Mesendoderm (in vitro differentiated cells): ENCODE measurements at places on chromosomes 16 and 17.

- no peak for DNase-seq
Observed at GRCh38 chr16:69769404-69769803, 7.3 kb downstream of the WWP2 start.

- no peak for DNase-seq
Observed at GRCh38 chr17:58353389-58353825, 1.4 kb upstream of the SUPT4H1 start.

DNA sequence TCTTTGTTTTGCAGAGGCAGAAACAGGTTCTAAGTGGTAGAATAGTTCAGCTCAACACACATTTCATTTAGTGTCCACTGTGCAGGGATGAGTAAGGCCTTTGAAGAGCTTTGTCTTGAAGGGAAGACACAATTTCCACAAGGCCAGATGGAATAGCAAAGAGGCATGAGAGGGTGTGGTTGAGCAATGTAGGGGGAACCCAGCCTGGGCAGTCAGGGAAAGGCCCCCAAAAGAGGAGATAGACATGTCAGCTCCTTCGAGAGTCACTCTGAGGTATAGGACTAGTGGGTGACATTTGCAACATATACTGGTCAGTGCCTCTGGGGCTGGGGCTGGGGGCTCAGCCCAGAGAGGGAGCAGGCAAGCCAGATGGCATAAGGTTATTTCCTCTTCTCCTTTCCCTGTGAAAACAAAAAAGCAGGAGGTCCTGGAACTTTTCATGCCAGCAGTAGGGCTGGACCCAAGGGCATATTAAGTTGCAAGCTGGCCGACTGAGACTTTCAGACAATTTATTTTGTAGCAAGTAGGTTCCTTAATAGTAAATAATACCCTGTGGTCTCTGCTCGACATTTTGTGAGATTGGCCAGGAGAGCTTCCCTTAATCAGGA lies 7.1 kb downstream of the ALKBH5 start:
- DNase-seq: no peak

DNA sequence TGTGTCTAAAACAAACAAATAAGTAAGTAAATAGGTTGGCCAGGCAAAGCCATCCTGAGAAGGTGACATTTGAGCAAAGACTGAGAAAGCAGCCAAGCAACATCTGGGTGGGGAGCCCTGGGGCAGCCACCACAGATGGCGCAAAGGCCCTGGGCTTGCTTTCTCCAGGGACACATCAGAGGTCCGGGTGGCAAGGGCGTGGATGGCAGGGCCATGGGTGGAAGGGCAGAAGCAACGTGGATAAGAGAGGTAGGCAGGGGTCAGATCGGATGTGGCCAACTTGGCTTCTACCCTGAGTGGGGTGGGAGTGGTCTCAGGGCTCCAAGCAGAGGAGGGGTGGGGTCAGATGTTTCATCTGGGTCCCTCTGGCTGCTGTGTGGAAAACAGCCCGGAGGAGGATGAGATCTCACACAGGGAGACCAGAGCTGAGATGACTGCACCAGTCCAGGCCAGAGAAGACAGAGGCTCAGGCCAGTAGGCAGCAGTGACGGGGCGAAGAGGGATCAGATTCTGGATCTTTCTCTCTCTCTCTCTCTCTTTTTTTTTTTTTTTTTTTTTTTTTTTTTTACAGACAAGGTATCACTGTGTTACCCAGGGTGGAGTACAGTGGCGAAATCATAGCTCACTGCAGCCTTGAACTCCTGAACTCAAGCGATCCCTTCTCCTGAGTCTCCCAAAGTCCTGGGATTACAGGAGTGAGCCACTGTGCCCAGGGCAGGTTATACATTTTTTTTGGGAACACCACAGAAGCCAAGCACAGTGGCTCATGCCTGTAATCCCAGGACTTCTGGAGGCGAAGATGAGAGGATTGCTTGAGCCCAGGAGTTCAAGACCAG lies 6.1 kb upstream of the SPN start:
- peak; percentile 44 for DNase-seq

- DNase-seq: peak; percentile 73
Observed at GRCh38 chr16:78244131-78244895, 144.9 kb downstream of the WWOX start.

- no peak for DNase-seq
Observed at GRCh38 chr17:27818401-27819105, 18.2 kb upstream of the NOS2 start.

DNA sequence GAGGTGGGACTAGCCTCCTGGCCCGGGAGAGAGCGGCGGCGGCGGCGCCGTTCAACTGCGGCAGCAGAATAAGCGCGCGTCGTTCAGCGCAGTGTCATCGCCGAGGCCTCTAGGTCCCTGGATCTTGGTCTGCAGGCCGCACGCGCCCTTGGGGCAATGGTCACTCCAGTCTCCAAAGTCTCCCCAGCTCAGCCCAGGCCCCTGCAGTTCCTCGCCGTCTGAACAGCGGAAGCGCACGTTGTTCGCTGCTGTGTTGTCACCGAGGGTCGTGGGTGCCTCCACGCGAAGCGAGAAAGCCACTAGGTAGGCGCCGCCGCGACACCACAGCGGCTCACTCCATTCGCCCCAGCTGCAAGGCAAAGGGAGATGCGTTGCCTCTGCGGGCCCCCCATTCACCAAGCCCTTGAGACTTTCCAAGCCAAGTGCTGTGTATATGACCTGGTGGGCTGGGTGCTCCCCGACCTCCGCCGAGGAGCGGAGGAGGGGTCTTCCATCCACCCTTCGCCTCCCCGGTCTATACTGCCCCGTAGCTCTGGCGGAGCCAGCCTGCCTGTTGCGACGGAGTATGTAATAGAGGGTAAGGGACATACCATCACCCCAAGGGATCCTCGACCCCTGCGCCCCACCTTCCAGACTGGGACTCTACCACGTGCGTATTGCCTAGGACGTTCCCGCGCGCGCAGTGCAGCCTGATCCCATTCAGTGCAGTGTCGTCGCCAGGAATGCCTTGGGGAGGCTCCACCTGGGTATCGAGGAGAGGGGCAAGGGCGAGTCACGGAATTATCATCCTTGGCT lies 656 bp downstream of the VMO1 start:
- no peak for DNase-seq

GRCh38 chr17:82892899-82893565 lies 53.2 kb upstream of the ZNF750 start:
- no peak for DNase-seq

DNA sequence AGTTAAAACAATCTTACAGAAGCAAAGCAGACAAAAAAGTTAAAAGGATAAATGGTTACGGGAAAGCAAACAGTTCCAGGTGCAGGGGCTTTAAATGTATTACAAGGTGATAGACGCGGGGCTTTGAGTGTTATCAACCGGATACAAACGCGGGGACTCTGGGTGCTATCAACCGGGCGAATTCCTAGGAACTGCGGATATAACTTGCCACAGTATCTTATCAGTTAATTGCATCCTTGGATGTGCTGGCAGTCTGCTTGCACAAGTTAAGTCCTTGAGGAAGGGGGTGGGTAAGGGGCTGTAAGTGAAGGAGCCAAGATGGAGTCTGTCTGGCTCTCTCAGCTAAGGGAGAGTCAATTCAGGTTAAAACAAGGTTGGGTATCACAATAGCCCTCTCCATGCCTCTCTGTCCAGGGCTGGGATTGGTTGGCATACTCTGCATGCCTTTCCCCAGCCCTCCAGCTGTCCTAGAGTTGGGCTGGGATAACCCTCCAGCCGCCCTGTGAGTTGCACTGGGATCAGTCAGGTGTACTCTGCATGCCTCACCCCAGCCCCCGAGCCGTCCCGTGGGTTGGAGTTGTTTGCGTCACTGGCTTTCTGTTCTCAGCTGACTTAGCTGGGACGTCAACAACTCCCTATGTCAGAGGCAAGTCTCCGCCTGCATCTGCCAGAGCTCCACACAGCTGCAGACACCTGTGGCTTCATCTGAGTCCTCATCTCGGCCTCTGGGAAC lies 40.9 kb downstream of the TMEM235 start:
- peak; percentile 97 for DNase-seq

GRCh38 chr16:35319536-35320192 lies 1860.3 kb downstream of the TP53TG3F start:
- DNase-seq: no peak

DNA sequence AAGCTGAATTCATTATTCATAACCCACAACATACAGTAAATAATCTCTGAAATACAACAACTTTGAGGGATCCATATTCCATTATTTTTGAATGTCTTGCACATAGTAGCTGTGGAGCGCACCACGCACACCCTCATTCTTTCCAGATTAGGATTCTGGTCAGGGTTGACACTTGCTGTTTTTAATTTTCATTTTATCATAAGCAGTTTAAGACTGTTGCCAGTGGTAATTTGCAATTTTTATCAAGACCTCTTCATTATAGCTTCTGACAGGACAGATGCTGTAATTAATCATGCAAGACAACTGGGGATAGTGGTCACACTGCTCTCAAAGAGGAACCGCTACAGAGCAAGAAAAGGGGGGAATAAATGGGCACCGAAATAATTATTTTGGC lies 109.7 kb downstream of the TOX3 start:
- DNase-seq: no peak

- no peak for DNase-seq
Observed at GRCh38 chr17:38464723-38465390, 36.6 kb downstream of the ARHGAP23 start.

DNA sequence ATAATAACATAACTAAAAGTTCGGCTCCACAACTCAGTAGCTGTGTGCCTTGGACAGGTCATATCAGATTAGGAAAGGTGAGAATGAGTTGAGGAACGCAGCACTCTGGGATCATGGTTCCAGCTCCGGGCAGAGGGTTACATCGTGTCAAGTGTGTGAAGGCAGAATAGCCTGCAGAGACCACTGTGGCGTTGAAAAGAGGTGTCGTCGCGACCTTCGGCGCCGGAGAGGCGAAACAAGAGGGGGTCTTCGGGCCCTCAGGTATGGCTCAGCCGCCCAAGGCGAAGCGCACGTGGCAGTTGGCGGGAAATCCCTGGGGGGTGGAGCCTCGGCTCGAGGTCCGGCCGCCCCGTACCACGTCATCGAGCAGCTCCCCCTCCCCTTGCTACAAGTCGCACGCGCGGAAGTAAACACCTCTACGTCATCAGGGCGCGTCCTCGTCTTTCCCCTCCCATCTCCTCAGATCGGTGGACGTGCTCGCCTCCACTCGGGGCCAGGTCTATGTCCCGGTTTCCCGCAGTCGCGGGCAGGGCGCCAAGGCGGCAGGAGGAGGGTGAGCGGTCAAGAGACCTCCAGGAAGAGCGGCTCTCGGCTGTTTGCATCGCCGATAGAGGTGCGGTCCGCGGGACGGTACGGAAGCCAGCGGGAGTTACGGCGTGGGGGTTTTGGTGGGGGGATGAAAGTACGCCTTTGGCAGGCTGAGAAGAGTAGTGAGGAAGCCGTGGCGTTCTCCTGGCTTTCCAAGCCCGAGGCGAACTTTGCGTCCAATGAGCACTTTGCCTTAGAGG lies at the start of gene DHX40:
DHX40 (plus strand) TSS at position 440 of the 788 bp plus-strand sequence; CDS start at position 502, 62 bp downstream.
- DNase-seq: peak; percentile 98

DNA sequence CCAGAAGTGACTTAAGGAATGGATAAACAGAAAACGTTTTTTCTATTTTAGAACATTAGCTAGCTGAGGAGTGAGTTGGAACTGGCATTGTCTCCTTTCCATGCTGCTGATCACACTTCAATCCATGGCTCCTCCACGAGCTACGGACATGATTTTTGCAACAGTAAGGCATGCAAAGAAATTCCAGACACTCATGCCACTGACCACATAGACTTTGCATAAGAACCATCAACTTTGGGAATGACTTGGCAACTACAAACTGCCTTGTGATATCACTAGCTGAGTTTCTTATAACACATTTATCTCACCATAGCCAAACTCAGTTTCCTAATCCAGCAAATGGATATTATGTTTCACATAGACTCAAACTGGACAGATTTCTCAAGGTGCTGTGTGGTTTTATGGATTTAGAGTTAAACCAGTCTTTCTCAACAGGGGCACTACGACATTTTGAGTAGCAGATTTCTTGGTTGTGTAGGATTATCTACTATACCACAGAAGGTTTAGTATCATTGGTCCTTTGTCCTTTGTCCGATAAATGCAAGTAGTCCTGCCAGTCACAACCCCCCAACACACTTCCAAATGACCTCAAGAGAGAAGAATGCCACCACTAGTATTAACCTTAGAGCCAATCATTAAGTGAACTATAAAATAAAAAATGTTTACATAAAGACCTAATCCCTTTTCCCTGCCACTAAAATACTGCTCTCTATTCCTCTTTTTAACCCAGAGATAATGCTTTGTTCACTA lies 48.3 kb upstream of the C17orf78 start:
- DNase-seq: no peak

- DNase-seq: no peak
Observed at GRCh38 chr16:10965440-10966061, 21.2 kb downstream of the CLEC16A start.

- DNase-seq: peak; percentile 69
Observed at GRCh38 chr16:22141767-22142166, 20.5 kb upstream of the SDR42E2 start.

GRCh38 chr16:61820398-61820797 lies 215.8 kb downstream of the CDH8 start:
- no peak for DNase-seq

- DNase-seq: no peak
Observed at GRCh38 chr17:2203818-2204217, 99.8 kb downstream of the SMG6 start.

GRCh38 chr16:53372992-53373871 lies 61.0 kb upstream of the RBL2 start:
- DNase-seq: no peak

DNA sequence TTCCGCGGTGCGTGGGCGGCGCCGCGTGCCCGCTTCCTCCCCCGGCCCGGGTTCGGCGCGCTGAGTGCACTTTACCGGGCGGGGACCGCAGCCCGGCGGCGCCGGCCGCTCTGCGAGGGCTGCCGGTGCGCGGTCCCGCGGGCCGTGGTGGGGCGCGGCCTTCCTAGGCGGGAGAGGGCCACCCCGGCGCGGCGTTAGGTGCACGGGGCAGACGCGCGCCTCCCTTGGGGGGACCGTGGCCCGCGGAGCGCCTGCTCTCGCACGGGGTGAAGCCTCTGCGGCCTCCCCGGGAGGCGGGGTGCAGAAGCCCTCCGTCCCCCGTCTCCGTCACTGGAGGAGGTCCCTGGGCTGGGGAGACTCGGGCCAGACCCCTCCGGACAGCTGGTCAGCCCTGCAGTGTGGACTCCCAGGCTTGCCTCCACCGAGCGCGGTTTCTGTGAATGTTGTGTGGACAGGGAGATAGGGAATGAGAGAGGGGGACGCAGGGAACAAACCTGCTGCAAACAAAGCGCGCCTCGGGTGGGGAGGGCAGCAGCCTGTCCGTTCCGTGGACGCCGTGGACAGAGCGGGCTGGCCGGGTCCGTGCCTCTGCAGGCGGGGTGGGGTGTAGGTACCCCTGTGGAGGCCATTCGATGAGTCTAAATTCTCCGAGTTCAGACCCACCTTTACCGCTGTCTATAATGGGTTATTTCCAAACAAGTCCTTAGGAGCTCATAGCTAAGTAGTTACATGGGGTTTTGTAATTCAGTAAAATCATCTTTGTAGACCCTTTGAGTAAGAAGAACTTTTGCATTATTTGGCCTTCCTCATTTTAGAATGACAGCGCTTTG lies 721 bp downstream of the TBCD start:
- DNase-seq: no peak

- no peak for DNase-seq
Observed at GRCh38 chr16:3465911-3466584, 22.6 kb downstream of the NAA60 start.

GRCh38 chr16:10678655-10679054 lies 16.1 kb downstream of the TEKT5 start:
- DNase-seq: peak; percentile 66

- peak; percentile 75 for DNase-seq
Observed at GRCh38 chr17:28570716-28571360, 486 bp downstream of the PIGS start.

GRCh38 chr17:65850486-65850885 lies 289.0 kb upstream of the AXIN2 start:
- DNase-seq: no peak
